Calu3 (cell line): ENCODE measurements at places on chromosomes 4 and X.
A peak's percentile ranks its signal among the peaks of the same experiment; 100 is the strongest.

DNA sequence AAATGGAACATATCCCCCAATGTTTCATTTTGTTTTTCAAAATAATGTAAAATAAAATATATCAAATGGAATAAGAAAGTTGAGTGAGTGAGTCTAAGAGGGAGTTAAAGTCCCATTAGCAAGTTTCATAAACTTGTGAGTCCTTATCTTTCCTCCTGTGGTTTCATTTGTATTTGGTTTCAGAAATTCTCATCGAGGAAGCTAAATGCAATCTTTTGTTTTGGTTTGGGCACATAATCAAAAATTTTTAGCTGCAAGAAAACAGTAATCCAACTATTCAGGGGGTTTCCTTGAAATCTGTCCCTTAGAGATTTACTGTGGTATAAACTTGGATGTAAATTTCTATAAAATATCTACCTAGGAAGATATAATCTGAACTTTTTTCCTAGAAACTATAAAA is 124.2 kb downstream of the CAMK2D start:
- H3K4me1 ChIP-seq: peaks cover 63% of the 10 kb centered on the region
- H3K27ac ChIP-seq: no peak overlapping the region
- peaks cover 7% of the 10 kb centered on the region for H3K36me3 ChIP-seq
- peak overlapping the region; percentile 42 for H3K4me3 ChIP-seq

DNA sequence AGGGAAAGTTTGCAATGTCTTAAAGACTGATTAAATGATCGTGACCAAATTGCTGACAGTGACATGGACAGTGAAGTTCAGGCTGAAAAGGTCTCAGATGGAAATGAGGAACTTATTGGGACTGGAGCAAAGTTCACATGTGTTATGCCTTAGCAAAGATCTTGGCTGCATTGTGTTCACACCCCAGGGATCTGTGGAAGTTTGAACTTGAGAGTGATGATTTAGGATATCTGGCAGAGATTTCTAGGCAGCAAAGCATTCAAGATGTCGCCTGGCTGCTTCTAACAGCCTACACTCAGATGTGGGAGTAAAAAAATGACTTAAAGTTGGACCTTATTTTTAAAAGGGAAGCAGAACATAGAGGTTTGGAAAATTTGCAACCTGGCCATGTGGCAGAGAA is 21.4 kb downstream of the SCARB2 start:
- DNase-seq: no peak
- peaks cover 17% of the 10 kb centered on the region for H3K36me3 ChIP-seq
- H3K4me1 ChIP-seq: peaks cover 17% of the 10 kb centered on the region
- H3K4me3 ChIP-seq: no peak overlapping the region
- H3K27ac ChIP-seq: no peak overlapping the region

DNA sequence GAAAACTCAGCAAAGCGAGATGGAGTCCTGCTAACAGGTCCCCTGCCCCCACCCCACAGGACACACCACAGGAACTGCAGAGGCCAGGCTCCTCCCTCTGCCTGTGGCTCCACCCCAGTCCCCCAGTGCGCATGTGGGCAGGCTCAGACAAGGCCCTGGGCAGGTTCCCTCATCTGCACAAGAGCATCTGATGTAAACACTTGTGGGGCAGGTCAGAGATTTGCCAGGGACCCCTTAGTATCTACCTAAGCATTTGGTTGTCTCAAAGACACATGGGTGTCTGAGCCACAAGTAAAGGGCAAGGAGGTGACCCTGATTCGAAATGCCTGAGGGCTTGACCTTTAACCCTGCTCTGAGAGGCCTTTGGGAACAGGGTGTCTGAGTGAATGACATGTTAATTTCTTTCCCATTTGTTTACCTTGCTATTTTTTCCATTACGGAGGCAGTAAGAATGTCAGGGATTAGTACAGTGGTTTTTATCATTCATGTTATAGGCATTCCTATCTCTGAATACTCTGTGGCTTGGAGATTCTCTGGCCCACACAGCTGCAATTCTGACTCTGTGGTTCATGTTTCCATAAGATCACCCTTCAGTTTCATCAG is 85.3 kb downstream of the ZNF518B start:
- H3K36me3 ChIP-seq: no peaks in the 10 kb centered on the region
- H3K27me3 ChIP-seq: no peaks in the 10 kb centered on the region
- H3K27ac ChIP-seq: no peak overlapping the region
- no peaks in the 10 kb centered on the region for H3K4me1 ChIP-seq
- no peak for DNase-seq

GRCh38 chrX:16319929-16320328 is 152.6 kb downstream of the MAGEB17 start:
- H3K4me1 ChIP-seq: peaks cover 8% of the 10 kb centered on the region
- H3K27me3 ChIP-seq: no peaks in the 10 kb centered on the region
- no peak overlapping the region for H3K4me3 ChIP-seq
- H3K27ac ChIP-seq: no peak overlapping the region
- DNase-seq: no peak

- no peak overlapping the region for H3K27ac ChIP-seq
- DNase-seq: no peak
- H3K27me3 ChIP-seq: no peaks in the 10 kb centered on the region
- H3K4me3 ChIP-seq: no peak overlapping the region
- H3K4me1 ChIP-seq: no peaks in the 10 kb centered on the region
These were observed 367.5 kb upstream of the GRID2 start for GRCh38 chr4:91936311-91936710.

GRCh38 chrX:150063138-150063518 is 124.8 kb upstream of the EOLA2 start:
- H3K4me1 ChIP-seq: peaks cover 14% of the 10 kb centered on the region
- no peaks in the 10 kb centered on the region for H3K36me3 ChIP-seq
- H3K4me3 ChIP-seq: no peak overlapping the region

DNA sequence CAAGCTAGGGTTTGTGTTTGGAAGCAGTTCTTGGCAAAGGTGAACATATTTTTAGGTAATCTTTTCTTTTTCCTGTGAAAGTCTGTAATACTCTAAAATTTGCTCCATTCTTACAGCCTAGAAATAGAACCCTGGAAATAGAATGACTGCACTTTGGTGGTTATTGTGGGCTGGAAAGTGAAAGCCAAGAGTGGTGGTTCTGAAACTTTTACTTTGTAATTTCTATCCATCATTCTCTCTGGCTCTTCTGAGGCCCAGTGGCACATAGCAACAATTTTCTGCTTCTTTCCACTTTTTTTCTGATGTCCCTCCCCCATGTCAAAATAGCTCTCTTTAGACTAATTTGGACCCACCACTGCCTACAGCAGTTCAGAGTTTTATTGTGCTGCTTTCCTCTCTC is 300.4 kb upstream of the RPS6KA3 start:
- no peak overlapping the region for H3K27ac ChIP-seq
- no peaks in the 10 kb centered on the region for H3K36me3 ChIP-seq
- no peaks in the 10 kb centered on the region for H3K27me3 ChIP-seq
- no peak for DNase-seq
- no peak overlapping the region for H3K4me3 ChIP-seq

DNA sequence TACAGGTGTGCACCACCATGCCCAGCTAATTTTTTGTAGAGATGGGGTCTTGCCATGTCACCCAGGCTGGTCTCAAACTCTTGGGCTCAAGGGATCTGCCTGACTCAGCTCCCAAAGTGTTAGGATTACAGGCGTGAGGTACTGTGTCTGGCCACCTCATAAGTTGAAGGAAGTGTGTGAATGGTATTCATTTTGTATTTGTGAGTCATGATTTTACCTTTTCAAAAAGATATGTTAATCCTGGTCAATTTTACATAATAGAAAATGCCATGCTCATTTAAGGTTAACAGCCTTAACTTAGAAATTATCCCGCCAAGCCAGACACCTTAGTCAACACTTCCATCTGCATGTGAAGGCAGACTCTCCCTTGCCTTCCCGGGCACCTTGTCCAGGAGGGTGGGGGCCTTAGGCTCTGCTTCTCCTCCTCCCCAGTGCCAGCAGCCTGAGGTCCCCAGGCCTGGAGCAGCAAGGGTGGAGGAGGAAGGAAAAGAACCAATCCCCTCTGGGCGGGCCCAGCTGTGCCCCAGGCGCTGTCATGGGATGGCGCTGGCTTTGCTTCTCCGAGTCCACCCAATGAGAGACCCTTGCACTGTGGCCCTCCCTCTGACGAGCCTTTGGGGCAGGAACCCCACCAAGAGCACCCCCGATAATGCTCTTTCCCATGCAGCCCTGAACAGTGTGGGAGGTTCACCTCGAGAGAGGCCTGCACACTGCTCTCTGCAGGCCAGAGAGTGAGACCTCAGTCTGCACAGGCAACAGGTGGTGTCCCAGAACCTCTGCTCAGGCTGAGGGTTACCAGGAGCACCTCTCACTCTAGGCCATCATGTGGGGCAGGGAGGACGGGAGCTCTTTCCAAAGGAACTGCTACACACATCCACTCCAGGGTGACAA is 37.3 kb downstream of the RNF212 start:
- DNase-seq: no peak
- H3K27ac ChIP-seq: no peak overlapping the region
- H3K4me3 ChIP-seq: no peak overlapping the region
- peaks cover 12% of the 10 kb centered on the region for H3K27me3 ChIP-seq

DNA sequence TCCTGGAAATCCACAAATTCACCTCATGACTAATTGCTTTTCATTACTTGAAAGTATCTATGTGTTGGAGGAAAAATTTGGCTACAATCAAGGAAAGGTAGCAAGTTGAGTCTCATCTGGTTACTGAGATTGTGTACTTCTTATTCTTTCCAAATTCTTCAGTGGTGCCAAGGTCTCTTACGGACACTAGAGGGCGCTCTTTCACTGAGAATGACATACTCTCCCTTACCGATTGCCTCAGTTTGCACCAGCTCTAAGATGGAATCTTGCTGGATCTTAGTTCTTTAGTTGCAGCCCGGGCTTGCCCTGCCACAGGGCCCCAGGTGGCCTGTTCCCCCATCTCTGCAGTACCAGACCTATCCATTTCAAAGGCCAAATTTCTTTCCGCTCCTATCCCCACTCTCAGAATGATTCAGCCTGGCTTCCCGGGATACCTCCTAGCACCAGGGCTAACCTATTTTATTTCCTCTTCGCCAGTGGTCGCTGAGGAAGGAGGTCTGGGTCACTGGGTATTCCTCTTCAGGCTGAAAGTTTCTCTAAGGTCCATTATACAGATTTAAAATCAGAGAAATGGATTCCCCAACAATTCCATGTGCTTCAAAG is 24.6 kb upstream of the GPR50 start:
- no peak overlapping the region for H3K4me3 ChIP-seq
- H3K4me1 ChIP-seq: no peaks in the 10 kb centered on the region
- H3K36me3 ChIP-seq: no peaks in the 10 kb centered on the region
- no peak overlapping the region for H3K27ac ChIP-seq
- peaks cover 34% of the 10 kb centered on the region for H3K27me3 ChIP-seq

GRCh38 chrX:148422526-148422925 is 77.9 kb upstream of the AFF2 start:
- H3K4me1 ChIP-seq: no peaks in the 10 kb centered on the region
- DNase-seq: no peak
- H3K27me3 ChIP-seq: no peaks in the 10 kb centered on the region
- no peak overlapping the region for H3K27ac ChIP-seq
- no peak overlapping the region for H3K4me3 ChIP-seq

GRCh38 chr4:143380629-143381028 is 44.0 kb downstream of the GAB1 start:
- H3K4me1 ChIP-seq: peaks cover 18% of the 10 kb centered on the region
- H3K27me3 ChIP-seq: no peaks in the 10 kb centered on the region
- H3K27ac ChIP-seq: no peak overlapping the region
- H3K36me3 ChIP-seq: no peaks in the 10 kb centered on the region

- H3K4me1 ChIP-seq: no peaks in the 10 kb centered on the region
- no peaks in the 10 kb centered on the region for H3K27me3 ChIP-seq
- H3K27ac ChIP-seq: no peak overlapping the region
- DNase-seq: no peak
- no peak overlapping the region for H3K4me3 ChIP-seq
- H3K36me3 ChIP-seq: no peaks in the 10 kb centered on the region
These were observed 48.8 kb downstream of the FAM13A start for GRCh38 chr4:89008166-89008565.

DNA sequence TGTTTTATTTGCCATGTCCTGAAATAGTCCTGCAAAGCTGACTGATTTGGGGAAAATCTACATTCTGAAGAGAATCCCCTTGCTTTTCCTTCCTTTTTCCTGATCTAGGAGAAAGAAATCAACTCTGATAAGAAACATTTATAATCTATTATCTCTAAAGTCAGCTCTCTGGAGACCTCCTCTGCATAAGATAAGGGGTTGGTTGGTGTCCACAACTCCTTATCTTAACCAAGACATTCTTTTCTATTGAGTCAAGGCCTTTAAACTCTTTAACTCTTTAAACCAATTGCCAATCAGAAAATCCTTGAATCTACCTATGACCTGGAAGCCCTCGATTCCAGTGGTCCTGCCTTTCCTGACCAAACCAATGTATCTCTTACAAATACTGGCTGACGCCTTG is 373.6 kb upstream of the RASGEF1B start:
- peaks cover 50% of the 10 kb centered on the region for H3K4me1 ChIP-seq
- H3K4me3 ChIP-seq: no peak overlapping the region
- peaks cover 5% of the 10 kb centered on the region for H3K36me3 ChIP-seq
- H3K27ac ChIP-seq: peak overlapping the region; percentile 66
- H3K27me3 ChIP-seq: no peaks in the 10 kb centered on the region

- DNase-seq: no peak
- no peaks in the 10 kb centered on the region for H3K36me3 ChIP-seq
- no peak overlapping the region for H3K27ac ChIP-seq
- no peak overlapping the region for H3K4me3 ChIP-seq
These were observed 371.8 kb downstream of the ADGRL3 start for GRCh38 chr4:61571761-61572559.

DNA sequence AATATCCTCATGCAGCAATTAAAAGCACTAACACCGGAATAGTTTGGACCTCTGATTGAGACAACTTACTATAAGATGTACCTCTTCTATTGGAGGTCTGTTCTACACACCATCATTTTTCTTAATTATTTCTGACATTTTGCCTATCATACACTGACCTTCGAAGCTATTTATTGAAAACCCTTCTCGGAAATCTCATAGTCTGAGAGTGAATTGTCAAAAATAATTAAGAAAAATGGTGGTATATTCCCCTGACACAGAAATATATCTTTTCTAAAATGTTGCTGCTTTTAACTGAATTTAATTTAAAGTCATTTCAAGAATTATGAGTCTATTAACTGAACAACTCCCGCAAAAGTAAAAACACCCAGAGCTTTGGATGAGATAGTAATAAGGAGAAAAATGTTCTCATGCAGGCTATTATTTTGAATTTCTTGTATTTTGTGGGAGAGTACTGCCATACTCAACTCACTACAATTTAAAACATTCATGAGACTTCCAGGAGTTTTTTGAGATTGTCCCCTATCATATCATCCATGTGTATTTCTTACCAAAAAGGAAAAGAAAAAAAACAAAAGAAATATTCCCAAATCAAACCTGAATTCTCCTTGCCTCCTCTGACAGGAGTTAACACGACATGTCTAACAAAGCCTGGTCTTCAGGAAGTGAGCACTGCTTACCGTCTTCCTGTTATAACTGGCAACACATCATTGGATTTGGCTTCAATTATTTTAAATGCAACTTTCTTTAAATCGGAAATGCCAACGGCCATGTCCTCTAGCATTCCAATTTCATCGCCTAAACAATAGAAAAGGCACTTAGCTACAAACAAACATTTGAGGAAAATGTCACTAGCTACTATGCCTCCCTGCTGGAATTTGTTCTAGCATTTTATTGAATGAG is 485.3 kb downstream of the IL15 start:
- H3K27me3 ChIP-seq: no peaks in the 10 kb centered on the region
- no peaks in the 10 kb centered on the region for H3K4me1 ChIP-seq
- no peak overlapping the region for H3K4me3 ChIP-seq
- H3K36me3 ChIP-seq: peaks cover 5% of the 10 kb centered on the region

- no peaks in the 10 kb centered on the region for H3K4me1 ChIP-seq
- H3K27me3 ChIP-seq: no peaks in the 10 kb centered on the region
- no peaks in the 10 kb centered on the region for H3K36me3 ChIP-seq
- no peak for DNase-seq
- no peak overlapping the region for H3K4me3 ChIP-seq
These were observed 37.5 kb downstream of the CBR4 start for GRCh38 chr4:168972596-168972995.

- no peaks in the 10 kb centered on the region for H3K4me1 ChIP-seq
- no peak for DNase-seq
- H3K27me3 ChIP-seq: no peaks in the 10 kb centered on the region
- no peaks in the 10 kb centered on the region for H3K36me3 ChIP-seq
- H3K27ac ChIP-seq: no peak overlapping the region
These were observed 190.7 kb downstream of the ZNF674 start for GRCh38 chrX:46354481-46354880.
